ENCODE measurements at places on chromosomes 3 and 15. TPM values are rescaled to one million over a fixed set of nuclear protein-coding genes. Genes with fewer than 3 reads are reported as not detected.
A peak's percentile ranks its signal among the peaks of the same experiment; 100 is the strongest.

GRCh38 chr3:132785292-132785691 lies 63.1 kb upstream of the NPHP3 start:
- H3K4me3 ChIP-seq = no peak overlapping the region
- H3K27ac ChIP-seq = no peak overlapping the region
- DNase-seq = no peak
- H3K27me3 ChIP-seq = peaks cover 3% of the 10 kb centered on the region
- no peaks in the 10 kb centered on the region for H3K36me3 ChIP-seq
- peaks cover 19% of the 10 kb centered on the region for H3K4me1 ChIP-seq

GRCh38 chr3:35505181-35505580 lies 134.1 kb upstream of the ARPP21 start:
- no peaks in the 10 kb centered on the region for H3K27me3 ChIP-seq
- H3K4me1 ChIP-seq = peaks cover 20% of the 10 kb centered on the region
- no peak overlapping the region for H3K4me3 ChIP-seq
- H3K36me3 ChIP-seq = no peaks in the 10 kb centered on the region

GRCh38 chr15:29631076-29632070 lies 190.9 kb downstream of the TJP1 start:
- H3K4me1 ChIP-seq = no peaks in the 10 kb centered on the region
- no peak overlapping the region for H3K4me3 ChIP-seq
- H3K27me3 ChIP-seq = peaks cover 4% of the 10 kb centered on the region
- no peak for DNase-seq
- no peak overlapping the region for H3K27ac ChIP-seq
- H3K36me3 ChIP-seq = no peaks in the 10 kb centered on the region

The SLC12A8 gene
- 7.1 TPM for total RNA-seq

DNA sequence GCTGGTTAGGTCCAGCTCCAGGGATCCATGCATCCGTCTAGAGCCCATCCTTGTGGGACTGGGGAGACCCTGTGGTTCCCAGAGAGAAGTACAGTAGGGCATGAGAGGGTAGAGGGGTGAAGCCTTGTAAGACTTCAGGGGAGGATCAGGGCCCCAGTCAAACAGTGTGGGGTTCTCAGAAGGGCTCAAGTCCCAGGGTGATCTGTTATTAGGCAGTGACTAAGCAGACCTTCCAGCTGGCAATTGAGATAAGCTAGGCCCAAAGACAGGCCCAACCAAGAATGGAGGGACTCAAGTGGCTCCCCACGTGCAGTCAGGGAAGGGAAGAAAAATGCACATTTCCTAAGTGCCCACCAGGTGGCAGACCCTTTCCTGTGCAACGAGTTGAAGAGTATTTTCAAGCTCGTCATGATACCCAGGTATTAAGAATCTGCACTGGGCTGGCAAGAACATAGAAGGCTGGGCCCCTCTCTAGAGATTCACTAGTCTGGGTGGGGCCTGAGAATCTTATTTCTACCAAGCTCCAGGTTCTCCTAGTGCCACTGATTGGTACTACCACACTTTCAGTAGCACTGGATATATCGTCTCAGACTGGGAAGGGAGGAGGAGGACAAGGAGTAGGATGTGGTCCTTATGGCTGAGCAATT lies 240.8 kb downstream of the NR1D2 start:
- peak; percentile 80 for DNase-seq
- no peaks in the 10 kb centered on the region for H3K36me3 ChIP-seq
- H3K4me3 ChIP-seq = no peak overlapping the region
- H3K27me3 ChIP-seq = no peaks in the 10 kb centered on the region

DNA sequence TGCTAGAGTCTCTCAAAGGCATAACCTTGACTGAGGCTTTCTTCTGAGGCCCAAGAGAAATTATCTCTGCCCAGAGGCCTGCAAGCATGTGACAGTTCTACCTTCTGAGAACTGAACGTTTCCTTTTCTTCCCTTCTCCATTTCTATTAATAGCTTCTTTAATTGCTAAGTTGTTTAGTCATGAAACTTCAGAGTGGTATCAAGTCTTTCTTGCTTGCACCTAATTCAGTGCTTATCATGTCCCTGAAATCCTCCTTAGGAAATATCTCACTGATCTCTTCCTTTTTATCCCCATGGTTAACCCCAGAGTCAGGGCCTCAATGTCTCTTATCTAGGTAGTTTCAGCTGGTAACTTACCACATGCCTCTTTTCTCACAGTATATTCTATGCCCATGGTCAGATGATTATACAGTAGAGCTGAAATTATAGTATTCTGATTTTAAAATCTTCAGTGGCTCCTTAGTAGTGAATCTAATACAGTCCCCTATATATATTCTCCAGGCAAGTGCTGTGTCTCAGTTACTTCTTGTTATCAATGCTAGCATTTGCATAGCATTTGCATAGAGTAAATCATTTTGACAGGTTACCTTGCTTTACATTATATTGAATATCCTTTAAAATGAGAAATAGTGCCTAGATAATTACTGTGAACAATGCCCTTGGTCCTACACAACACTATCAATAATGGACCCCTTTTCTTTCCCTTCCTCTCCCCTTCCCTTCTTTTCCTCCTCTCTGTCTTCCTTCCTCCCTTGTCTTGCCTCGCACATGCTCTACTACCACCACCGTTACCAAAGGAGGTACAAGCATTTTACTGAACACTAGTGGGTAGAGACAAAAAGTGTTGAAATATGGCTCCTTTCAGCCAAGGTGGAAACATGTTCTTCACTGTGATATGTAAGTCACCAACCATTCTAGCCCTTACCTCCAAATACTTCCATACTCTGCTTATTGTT lies 33.0 kb downstream of the KBTBD8 start:
- H3K27me3 ChIP-seq = no peaks in the 10 kb centered on the region
- no peak overlapping the region for H3K4me3 ChIP-seq
- no peak for DNase-seq

The C3orf85 gene
- not detected for total RNA-seq

The KBTBD8 gene
- 1.7 TPM for total RNA-seq

Measured in A673 (cell line).